Calu3 (cell line): ENCODE measurements at places on chromosomes 11 and 22. TPM values are rescaled to one million over a fixed set of nuclear protein-coding genes. Genes with fewer than 3 reads are reported as not detected.

GRCh38 chr11:123354371-123354975 lies 75.6 kb upstream of the GRAMD1B start:
- DNase-seq = no peak
- H3K27ac ChIP-seq = no peak overlapping the region
- no peaks in the 10 kb centered on the region for H3K4me1 ChIP-seq
- peaks cover 69% of the 10 kb centered on the region for H3K27me3 ChIP-seq
- no peaks in the 10 kb centered on the region for H3K36me3 ChIP-seq

MAJIN gene
- 0.56 TPM in 1 of 2 replicates, not detected in the other for total RNA-seq

GRCh38 chr11:65672180-65672860 lies 9.6 kb upstream of the RELA start:
- DNase-seq = no peak
- no peak overlapping the region for H3K27ac ChIP-seq
- peaks cover 8% of the 10 kb centered on the region for H3K4me1 ChIP-seq
- no peak overlapping the region for H3K4me3 ChIP-seq
- H3K27me3 ChIP-seq = no peaks in the 10 kb centered on the region

KAT5 gene
- total RNA-seq = 50.9 and 51.0 TPM in 2 replicates

DNA sequence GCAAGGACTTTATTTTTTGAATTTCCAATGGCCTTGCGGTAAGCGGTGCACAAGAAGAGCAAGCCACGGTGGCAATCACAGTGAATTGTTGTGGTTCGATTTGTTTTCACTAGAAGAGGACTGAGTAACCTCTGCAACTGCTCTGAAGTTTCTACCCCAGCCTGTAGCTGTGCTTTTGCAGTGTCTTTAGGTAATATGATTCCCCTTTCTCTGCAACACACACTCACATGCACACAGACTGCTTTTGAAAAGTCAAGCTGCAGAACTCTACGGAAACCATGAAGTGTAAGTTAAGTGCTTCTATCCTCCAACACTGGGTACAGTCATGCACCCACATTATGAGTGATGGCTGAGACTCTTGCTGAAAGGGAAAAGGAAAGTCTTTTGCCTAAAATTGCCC lies 38.4 kb downstream of the CD44 start:
- DNase-seq = no peak
- peak overlapping the region; percentile 89 for H3K27ac ChIP-seq
- no peak overlapping the region for H3K4me3 ChIP-seq

ZNF280A gene
- not detected in 2 replicates for total RNA-seq

CCDC116 gene
- total RNA-seq = 0.17 TPM in 1 of 2 replicates, not detected in the other
